ENCODE measurements at places on chromosomes 4 and X.

- no peak for DNase-seq
Measured at GRCh38 chr4:111717921-111718320, 427.3 kb upstream of the FAM241A start.

DNA sequence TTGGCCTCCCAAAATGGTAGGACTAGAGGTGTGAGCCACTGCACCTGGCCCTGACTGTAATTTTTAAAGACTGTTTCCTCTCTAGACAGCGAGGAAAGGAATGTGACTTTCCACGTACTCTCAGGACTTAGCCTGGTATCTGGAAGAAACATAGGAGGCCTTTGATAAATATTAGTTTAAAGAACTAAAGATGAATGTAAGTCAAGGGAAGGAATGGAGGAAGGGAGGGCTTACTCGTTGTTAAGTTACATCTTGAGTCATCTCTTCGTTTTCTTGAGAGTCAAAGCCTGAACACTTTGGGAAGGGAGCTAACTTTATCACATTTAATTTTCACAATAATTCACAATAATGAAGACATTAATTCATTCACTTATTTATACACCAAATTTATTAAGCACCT is 7.2 kb upstream of the LNX1 start:
- DNase-seq: no peak

GRCh38 chrX:13284570-13284969 is 35.3 kb downstream of the ATXN3L start:
- DNase-seq: no peak

- no peak for DNase-seq
Measured at GRCh38 chr4:172143605-172144314, 330.6 kb downstream of the GALNTL6 start.

DNA sequence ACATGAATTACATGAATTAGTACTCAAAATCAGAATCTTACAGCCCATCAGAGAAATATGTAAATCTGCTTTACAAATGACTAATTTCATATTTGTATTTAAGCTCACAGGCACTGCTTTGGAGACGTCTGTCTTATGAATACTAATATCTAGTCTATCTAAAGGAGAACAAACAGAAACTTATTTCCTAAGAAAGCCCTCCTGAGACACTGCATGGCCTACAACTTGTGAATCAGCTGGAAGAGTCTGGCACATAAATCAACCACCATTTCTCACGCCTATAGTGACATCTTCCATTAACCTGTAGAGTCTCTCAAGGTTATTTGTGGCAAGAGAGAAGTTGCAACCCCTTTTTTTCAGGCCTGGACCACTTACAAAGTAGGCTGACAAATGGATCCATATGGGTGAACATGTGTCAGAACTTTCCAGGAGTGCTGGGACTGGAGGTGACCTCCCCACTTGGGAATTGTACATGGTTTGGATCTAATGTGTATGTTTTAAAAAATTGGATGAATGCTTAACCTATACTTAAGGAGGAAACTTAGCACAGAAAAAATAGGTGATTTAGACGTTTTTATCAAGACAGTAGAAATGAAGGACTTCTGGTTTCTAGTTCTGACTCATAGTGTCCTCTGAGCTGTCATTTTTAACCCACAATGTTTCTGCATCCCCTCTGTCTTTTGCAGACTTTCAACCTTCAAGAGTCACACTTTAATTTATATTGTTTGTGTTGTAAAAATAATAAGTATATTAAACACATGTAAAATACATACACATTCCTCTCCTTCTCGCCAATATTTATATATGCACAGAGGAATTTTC is 83.2 kb upstream of the ARHGAP24 start:
- DNase-seq: no peak

- DNase-seq: no peak
Measured at GRCh38 chr4:185249105-185249504, 39.7 kb downstream of the SNX25 start.

GRCh38 chr4:2962614-2963174 is 512 bp downstream of the NOP14 start:
- no peak for DNase-seq

DNA sequence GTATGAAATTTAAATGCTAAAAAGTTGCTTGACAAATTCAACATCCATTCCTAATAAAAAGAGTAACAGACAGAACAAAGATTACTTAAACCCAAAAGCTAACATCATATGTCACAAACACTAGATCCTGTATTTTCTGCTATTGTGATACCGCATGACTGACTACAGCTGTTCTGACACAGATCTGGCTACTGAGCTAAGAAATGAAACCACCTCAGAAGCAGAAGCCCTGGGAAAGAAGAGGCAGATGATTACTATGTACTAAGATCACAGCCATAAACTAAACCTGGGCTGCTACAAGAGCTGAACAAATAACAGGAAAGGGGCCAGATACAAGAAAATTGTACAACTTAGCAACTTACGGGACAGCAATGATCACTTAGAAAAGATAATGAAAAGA is 9.4 kb downstream of the LETM1 start:
- DNase-seq: no peak

DNA sequence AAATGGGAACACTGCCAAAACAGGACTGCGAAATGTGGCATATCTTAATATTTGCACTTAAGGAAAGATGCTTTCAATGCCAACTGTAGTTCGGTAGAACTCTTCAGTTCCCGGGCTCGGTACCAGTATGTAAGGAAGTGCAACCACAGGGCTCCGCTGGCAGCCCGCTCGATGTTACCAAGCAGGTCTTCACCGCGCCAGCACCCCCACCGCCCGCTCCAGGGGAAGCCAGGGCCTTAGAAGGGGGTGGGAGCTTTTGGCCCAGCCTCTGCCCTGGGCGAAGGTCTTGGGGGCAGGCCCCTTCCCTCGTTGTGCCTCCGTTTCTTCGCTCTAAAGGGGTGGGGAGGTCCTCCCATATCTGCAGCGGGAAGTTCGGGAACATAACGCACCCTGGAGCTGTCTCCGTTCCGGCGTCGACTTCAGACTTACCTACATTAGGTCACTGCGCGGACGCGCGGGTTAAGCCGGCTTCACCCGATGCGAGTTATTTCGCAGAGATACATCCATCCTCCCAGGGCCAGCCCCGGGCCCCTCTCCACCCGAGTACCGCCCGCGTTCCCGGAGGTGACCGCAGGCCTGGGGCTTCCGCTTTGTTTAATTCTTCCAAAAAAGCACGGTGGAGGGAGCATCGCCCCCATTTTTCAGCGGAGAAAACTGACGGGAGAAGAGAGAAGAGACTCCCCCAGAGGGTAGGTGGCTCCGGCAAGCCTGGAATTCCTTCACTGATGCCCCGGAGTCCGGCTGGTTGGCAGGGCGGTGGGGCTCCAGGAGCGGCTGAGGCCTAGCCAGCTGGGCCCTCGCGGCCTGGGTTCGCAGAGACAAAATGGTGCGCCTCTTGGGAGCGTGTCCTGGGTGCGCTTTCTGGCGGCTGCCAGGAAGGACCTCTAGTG is 1.0 kb upstream of the HMX1 start:
- no peak for DNase-seq

DNA sequence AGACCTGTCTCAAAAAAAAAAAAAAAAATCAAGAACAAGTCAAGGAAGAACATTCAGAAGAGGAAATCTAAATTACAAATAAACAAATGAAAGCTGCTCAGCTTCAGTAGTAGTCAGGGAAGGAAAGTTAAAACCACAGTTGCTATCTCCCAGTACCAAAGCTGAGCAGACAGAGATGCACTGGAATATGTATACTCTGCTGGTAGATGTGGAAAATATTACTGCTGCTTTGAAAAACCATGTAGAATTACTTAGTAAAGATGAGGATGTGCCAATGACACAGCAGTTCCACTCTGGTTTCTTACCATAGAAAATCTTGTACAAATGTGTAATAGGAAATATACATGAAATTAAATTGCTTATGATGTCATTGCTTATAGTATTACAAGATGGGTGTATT is 25.1 kb upstream of the PRKX start:
- DNase-seq: no peak

- no peak for DNase-seq
Measured at GRCh38 chr4:48902266-48902665, 4.3 kb downstream of the OCIAD2 start.

GRCh38 chrX:41475591-41476241 is 28.6 kb downstream of the NYX start:
- no peak for DNase-seq

DNA sequence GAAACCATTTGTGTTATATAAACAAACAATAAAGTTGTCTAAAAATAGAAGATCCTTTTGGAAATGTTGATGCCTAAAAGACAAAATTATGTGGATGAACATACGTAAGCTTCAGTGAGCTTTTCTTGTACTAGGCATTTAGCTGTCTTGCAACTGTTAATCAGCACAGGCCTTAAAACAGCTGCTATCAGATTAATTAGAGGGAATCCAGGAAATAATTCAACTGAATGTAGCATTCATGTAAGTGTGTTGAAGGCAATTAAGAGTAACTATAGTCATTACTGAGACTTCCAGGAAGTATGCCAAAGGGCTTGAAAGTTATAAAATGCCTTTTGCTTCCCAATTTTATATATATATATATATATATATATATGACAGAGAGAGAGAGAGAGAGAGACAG is 248.7 kb downstream of the IL1RAPL1 start:
- no peak for DNase-seq

DNA sequence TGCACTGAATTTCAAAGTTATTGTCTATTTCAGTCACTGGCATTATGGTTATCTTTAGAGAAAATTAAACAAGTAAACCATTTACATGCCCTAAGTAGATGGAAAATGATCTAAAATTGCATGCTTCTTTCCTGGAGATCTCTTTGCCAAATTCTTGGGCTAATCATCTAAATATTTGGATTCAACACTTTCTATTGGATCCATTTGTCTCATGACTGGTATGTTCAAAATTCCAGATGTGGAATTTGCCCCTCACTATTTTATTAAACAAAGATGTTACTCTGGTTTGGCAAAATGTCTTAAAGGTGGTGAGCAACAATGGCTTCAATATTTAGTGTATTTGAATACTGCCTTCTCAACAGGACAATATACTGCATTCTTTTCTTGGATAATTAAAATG is 147.5 kb upstream of the CASK start:
- DNase-seq: no peak

GRCh38 chr4:39518484-39518883 is 8.8 kb downstream of the UGDH start:
- DNase-seq: no peak

DNA sequence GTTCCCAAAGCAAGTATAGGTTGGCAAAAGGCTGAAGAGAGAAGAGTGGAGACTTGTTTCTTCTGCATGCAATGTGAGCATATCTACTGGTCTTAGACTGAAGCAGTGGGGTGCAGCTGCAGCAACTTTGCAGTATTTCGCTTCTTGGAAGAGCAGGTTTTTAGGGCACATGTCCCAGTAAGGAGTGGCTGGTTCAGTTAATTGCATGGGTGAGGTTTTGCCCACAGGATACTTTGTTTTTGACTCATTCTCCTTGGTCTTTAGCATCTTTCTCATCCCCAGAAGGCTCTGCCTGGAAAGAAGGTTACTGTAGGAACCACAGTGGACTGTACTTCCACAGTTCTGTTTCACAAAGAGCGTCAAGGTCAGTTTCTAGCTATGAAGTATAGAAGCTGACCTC is 68.0 kb upstream of the NR3C2 start:
- no peak for DNase-seq

DNA sequence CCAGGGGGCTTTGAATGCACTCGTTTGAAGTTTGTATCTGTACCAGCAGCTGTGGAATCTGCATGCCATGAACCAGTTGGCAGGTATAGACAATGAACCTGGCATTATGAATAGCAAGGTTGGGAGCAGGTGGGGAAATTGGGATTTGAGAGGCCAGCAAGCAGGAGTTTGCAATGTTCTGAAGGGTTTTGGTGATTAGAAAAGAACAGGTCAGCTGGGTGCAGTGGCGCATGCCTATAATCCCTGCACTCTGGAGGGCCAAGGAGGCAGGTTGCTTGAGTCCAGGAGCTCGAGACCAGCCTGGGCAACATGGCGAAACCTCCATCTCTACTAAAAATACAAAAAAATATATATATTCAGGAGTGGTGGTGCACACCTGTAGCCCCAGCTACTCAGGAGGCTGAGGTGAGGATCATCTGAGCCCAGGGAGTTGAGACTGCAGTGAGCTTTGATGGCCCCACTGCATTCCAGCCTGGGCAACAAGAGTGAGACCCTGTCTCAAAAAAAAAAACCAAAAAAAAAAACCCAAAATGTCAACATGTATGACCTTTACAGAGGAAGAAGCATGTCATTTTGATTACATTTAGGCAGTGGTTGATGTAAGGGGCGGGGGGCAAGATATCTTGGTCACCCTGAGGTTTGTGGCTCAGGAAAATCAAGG is 63.9 kb downstream of the TSC22D3 start:
- DNase-seq: peak; percentile 48

- peak; percentile 55 for DNase-seq
Measured at GRCh38 chr4:102761296-102761701, 531 bp upstream of the MANBA start.

DNA sequence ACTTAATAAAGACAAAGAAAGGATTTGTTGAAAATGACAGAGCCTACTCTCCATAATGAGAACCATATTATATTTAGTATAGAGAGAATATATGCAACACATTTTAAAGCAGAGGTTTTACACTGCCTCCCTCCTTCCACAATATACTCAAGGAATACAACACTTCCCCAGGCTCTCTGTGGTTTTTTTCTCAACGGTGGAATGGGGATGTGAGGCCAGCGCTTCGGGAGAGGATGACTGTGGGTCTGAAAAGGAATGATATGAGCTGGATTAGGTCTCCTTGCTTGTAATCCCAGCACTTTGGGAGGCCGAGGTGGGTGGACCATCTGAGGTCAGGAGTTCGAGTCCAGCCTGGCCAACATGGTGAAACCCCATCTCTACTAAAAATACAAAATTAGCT is 348.7 kb upstream of the KLF3 start:
- no peak for DNase-seq

DNA sequence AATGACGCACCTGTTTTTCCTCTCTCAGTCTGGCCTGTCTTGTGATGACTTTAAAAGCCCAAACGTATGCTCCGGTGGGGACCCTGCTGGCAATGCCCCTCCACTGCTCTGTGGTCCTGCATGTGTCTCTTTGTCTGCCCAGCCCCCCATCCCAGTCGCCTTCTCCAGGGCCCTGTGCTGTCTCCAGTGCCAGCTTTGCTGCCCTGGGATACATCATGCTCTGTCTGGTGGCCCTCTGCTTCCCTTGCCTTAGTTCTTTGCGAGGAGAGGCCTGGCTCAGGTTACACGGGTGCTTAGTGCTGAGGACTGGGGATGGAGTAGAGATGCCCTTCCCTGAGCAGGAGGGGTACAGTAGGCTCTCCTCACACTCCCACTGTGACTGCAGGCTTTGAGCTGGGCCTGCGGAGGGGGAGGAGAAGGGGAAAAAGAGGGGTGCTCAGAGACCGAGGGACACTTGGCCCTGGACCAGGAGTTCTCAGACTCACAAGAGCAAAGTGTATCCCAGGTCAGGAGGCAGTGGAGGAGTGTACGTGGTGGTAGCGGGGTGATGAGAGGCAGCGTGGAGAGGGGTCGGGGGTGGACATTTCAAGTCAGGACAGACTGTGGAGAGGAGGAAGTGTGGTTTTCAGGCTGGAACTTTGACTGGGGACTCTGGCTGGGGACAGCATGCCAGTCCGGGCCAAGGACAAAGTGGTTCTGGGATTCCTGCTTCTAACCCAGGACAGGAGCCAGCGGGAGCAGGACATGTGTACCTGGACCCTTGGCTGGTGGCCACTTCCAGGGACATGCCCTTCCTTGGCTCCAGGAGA is 2.8 kb downstream of the APLN start:
- no peak for DNase-seq

- no peak for DNase-seq
Measured at GRCh38 chrX:10507876-10508275, 112.5 kb downstream of the MID1 start.

GRCh38 chr4:88411491-88412096 is 32.9 kb downstream of the HERC6 start:
- DNase-seq: no peak

- DNase-seq: no peak
Measured at GRCh38 chr4:54085284-54085683, 14.7 kb upstream of the GSX2 start.

GRCh38 chr4:168771251-168771650 is 238.8 kb downstream of the CBR4 start:
- DNase-seq: no peak

Data from CD4-positive, alpha-beta memory T cell (primary cell).